ENCODE measurements at places on chromosomes 1 and 21.
A peak's percentile ranks its signal among the peaks of the same experiment; 100 is the strongest.

GRCh38 chr1:223513309-223513708 lies 120.1 kb downstream of the CCDC185 start:
- H3K4me1 ChIP-seq, result no peaks in the 10 kb centered on the region
- peaks cover 68% of the 10 kb centered on the region for H3K27me3 ChIP-seq
- H3K27ac ChIP-seq, result no peak overlapping the region
- DNase-seq, result no peak
- H3K4me3 ChIP-seq, result no peak overlapping the region

DNA sequence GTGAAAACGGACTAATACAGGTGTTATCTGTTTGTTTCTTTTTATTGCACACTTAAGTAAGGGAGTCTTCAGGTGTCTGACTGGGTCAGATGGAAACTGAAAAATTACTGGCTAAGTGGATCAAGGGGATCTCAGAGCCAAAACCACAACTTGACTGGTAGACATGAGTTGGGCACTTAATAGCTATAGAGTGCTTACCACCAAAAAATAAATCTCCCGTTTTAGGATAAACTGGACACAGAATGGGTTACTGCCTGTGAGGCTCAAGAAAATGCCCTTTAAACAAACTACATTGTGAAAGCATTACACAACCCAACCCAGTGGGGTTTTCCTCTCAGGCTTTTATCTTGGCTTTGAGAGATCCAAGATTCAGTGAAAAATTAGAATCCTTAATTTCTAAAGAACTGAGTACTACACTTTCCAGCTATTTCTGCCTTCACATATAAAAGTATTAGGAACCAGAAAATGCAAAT lies 134.0 kb upstream of the LYPLAL1 start:
- no peak overlapping the region for H3K27ac ChIP-seq
- H3K36me3 ChIP-seq, result peaks cover 6% of the 10 kb centered on the region
- no peaks in the 10 kb centered on the region for H3K27me3 ChIP-seq
- DNase-seq, result no peak
- no peak overlapping the region for H3K4me3 ChIP-seq
- H3K4me1 ChIP-seq, result peaks cover 12% of the 10 kb centered on the region

GRCh38 chr21:32239551-32239950 lies 39.3 kb downstream of the MIS18A start:
- peak overlapping the region; percentile 56 for H3K27ac ChIP-seq
- no peak for DNase-seq
- H3K4me1 ChIP-seq, result peaks cover 23% of the 10 kb centered on the region

DNA sequence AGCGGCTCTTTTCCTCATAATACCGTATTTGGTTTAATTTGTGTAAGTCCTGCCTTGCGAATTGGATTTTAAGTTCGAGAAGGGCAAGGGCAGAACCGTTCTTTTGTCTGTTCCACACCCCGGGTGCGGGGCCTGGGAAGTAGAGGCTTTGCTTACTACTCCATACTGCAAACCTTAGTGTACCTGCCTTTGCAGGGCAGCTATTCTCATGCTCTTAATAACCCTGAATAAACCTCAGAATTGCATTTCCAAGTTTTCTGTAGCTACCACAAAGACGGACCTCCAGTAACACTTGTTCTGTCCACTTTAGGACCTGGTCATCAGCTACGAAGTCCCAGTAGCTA lies 657 bp upstream of the HNRNPU start:
- H3K36me3 ChIP-seq, result peaks cover 10% of the 10 kb centered on the region
- peak overlapping the region; percentile 98 for H3K27ac ChIP-seq
- peaks cover 43% of the 10 kb centered on the region for H3K4me1 ChIP-seq
- DNase-seq, result peak; percentile 47

- no peaks in the 10 kb centered on the region for H3K36me3 ChIP-seq
- no peak overlapping the region for H3K4me3 ChIP-seq
- no peak overlapping the region for H3K27ac ChIP-seq
- H3K4me1 ChIP-seq, result no peaks in the 10 kb centered on the region
- no peak for DNase-seq
These were observed 119.4 kb downstream of the ASTN1 start for GRCh38 chr1:177045151-177045550.

DNA sequence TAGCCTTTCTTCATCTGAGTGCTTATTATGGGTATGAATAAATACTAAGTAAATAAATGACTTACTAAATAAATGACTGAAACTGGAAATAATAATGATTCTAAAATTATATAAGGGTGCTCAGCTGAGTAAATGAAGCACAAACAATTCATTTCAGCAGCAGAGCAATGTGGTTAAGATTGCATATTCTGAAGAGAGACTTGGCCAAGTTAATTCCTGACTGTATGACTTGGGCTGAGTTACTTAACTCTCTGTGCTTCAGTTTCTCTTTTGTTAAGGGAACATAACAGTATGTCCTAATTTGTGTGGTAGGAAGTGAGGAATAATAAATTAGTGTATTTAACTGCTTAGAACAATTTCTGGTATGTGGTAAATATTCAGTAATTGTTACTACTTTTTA lies 19.1 kb downstream of the AGL start:
- H3K4me1 ChIP-seq, result no peaks in the 10 kb centered on the region
- no peak for DNase-seq
- H3K27ac ChIP-seq, result no peak overlapping the region
- H3K36me3 ChIP-seq, result peaks cover 9% of the 10 kb centered on the region
- no peaks in the 10 kb centered on the region for H3K27me3 ChIP-seq

GRCh38 chr1:205014783-205015182 lies 28.2 kb upstream of the CNTN2 start:
- H3K27me3 ChIP-seq, result peaks cover 15% of the 10 kb centered on the region
- H3K4me1 ChIP-seq, result peaks cover 28% of the 10 kb centered on the region
- no peak overlapping the region for H3K4me3 ChIP-seq

GRCh38 chr1:151990058-151990855 lies 3.4 kb downstream of the S100A10 start:
- peak overlapping the region; percentile 98 for H3K27ac ChIP-seq
- peak overlapping the region; percentile 92 for H3K4me3 ChIP-seq
- H3K4me1 ChIP-seq, result peaks cover 66% of the 10 kb centered on the region
- DNase-seq, result no peak
- no peaks in the 10 kb centered on the region for H3K27me3 ChIP-seq
- H3K36me3 ChIP-seq, result peaks cover 11% of the 10 kb centered on the region

DNA sequence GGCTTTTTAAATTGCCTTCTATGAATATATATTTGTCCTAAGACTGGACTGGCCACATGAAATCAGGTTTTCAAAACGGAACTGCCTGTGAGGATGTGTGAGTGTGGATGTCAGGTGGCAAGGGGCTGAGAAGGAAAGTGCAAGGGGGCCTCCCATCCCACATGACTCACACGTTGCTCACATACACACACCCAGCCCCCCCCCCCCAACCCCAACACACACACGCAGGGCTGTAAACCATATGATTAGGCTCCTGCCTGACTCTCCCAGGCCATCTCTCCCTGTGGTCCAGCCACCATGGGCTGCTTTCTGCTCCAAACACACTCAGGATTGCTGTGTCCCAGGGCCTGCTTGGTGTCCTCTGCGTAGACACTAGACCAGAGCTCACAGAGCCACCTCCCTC lies 22.4 kb downstream of the DEGS1 start:
- no peak overlapping the region for H3K4me3 ChIP-seq
- peak overlapping the region; percentile 93 for H3K27ac ChIP-seq
- H3K27me3 ChIP-seq, result no peaks in the 10 kb centered on the region

DNA sequence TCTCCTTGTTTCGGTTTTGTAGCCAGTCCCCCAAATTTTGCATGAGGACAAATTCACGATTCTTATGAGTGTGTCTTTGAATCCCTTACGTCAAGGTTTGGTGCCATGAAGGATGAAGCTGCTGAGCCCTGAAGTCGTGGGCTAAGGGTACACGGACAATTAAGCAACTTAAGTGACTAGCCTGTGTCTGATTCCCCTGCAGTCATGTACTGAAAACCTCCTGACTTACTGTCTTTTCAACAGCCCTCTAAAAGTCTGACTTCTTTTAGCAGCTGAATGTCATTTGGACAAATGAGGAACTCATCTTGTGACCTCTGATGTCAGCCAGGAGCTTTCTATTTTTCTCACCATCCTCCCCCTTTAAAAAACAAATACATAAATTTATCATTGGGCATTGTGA lies 27.1 kb upstream of the C1orf105 start:
- H3K27me3 ChIP-seq, result no peaks in the 10 kb centered on the region
- DNase-seq, result no peak
- H3K36me3 ChIP-seq, result peaks cover 3% of the 10 kb centered on the region
- peak overlapping the region; percentile 97 for H3K27ac ChIP-seq
- H3K4me3 ChIP-seq, result no peak overlapping the region
- peaks cover 90% of the 10 kb centered on the region for H3K4me1 ChIP-seq

- no peak overlapping the region for H3K27ac ChIP-seq
- no peaks in the 10 kb centered on the region for H3K36me3 ChIP-seq
- H3K4me1 ChIP-seq, result peaks cover 11% of the 10 kb centered on the region
- no peaks in the 10 kb centered on the region for H3K27me3 ChIP-seq
- H3K4me3 ChIP-seq, result no peak overlapping the region
These were observed 52.6 kb downstream of the RUNX1 start for GRCh38 chr21:34996304-34997101.

GRCh38 chr1:226429858-226430715 lies 22.2 kb upstream of the PARP1 start:
- H3K4me3 ChIP-seq, result no peak overlapping the region
- no peaks in the 10 kb centered on the region for H3K36me3 ChIP-seq
- peaks cover 6% of the 10 kb centered on the region for H3K4me1 ChIP-seq
- DNase-seq, result no peak

- peaks cover 61% of the 10 kb centered on the region for H3K4me1 ChIP-seq
- no peak for DNase-seq
- H3K27ac ChIP-seq, result peak overlapping the region; percentile 60
- no peaks in the 10 kb centered on the region for H3K27me3 ChIP-seq
- no peaks in the 10 kb centered on the region for H3K36me3 ChIP-seq
These were observed 73.2 kb downstream of the BCAR3 start for GRCh38 chr1:93608187-93609109.

DNA sequence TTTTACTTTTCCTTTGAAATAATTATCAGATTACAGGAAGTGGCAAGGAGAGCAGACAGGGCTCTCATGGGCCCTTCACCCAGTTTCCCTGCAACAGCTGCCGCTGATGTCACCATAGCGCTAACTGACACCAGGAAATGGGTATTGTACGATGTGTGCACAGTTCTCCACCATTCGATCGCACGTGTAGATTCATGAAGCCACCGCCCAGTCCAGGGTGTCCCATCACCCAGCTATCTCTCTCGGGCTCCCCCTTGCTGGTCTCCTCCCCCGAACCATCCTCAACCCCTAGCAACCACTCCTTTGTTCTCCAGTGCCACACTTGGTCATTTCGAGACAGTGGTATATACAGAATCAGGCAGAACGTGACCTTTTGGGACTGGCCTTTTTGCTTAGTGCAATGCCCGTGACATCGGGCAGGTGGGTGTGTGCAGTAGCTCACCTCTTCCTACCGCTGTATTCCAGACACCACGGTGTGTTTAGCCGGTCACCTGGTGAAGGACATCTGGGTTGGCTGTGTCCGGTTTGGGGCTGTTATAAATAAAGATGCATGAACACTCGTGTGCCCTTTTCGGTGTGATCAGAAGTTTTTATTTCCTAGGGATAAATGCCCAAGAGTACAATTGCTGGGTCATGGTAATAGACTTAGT lies 118.4 kb downstream of the CRYAA start:
- DNase-seq, result no peak
- H3K27ac ChIP-seq, result no peak overlapping the region
- no peaks in the 10 kb centered on the region for H3K36me3 ChIP-seq
- H3K4me1 ChIP-seq, result peaks cover 1% of the 10 kb centered on the region

GRCh38 chr1:147084273-147085096 lies 87.8 kb downstream of the PRKAB2 start:
- peaks cover 23% of the 10 kb centered on the region for H3K4me1 ChIP-seq
- peaks cover 71% of the 10 kb centered on the region for H3K27me3 ChIP-seq
- H3K27ac ChIP-seq, result peak overlapping the region; percentile 100
- no peak for DNase-seq
- peak overlapping the region; percentile 86 for H3K4me3 ChIP-seq

DNA sequence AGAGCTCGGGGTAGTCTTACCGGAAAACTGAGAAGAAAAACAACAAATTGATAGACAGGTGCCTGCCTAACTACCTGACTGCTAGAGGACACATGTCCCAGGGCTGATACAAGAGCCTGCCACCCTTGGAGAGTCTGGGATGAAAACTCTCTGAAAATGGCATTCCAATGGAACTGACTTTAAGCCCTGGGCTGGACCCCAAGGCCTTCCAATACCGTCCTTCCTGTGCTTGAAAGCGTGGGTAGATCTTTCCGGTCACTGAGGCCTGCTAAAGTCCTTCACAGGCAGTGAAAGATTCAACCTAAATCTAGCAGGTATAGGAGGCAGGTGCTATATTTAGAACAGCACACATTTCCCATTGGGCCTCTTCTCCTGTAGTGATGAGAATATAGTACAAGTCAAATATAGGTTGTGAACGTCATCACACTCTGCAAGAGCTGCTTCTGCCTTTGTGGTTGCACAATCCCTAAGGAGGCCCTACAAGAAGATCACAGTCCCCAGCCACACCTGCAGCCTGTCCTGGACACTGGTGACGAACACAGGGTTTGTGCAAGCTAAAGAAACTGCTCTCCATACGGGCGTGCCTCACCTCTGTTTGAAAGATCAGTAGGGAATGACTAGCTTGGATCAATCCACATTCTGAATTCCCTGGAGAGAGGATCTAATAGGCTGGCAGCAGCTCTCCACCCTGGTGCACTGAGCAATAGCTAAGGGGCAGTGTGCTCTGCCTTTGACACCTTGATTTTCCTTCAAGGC lies 876 bp upstream of the CHML start:
- peak overlapping the region; percentile 89 for H3K27ac ChIP-seq
- H3K4me3 ChIP-seq, result peak overlapping the region; percentile 65

DNA sequence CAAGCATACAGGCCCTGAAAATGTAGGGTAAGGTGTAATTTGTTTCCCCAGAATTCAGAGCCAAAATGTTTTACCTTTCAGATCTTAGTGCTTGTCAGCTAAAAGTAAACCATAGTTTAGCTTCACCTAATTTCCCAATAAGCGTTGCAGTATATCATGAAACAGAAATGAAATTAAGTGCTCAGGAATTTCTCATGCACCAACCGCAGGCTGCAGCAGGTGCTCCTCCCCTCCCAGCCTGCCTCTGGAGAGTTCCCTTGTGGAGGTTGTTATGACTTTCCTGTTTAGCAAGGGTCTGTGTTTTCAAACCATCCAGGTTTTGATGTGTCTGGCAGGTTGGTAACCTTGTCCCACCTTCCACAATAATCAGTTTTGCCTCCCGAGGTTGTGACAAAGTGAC lies 118.5 kb downstream of the HLX start:
- H3K4me1 ChIP-seq, result peaks cover 6% of the 10 kb centered on the region
- H3K27ac ChIP-seq, result no peak overlapping the region
- peaks cover 27% of the 10 kb centered on the region for H3K27me3 ChIP-seq
- DNase-seq, result no peak
- peaks cover 3% of the 10 kb centered on the region for H3K36me3 ChIP-seq

GRCh38 chr1:13505020-13505419 lies 8.8 kb downstream of the LRRC38 start:
- H3K27ac ChIP-seq, result no peak overlapping the region
- no peaks in the 10 kb centered on the region for H3K36me3 ChIP-seq
- H3K4me1 ChIP-seq, result no peaks in the 10 kb centered on the region
- no peak overlapping the region for H3K4me3 ChIP-seq

GRCh38 chr1:155060736-155061135 lies 2.8 kb upstream of the EFNA4 start:
- DNase-seq, result no peak
- no peak overlapping the region for H3K27ac ChIP-seq
- H3K4me3 ChIP-seq, result no peak overlapping the region

All from mesothelial cell of epicardium (in vitro differentiated cells).